ENCODE measurements at places on chromosomes 6 and 20. TPM values are rescaled to one million over a fixed set of nuclear protein-coding genes. Genes with fewer than 3 reads are reported as not detected.

- DNase-seq: no peak
Observed at GRCh38 chr6:89482126-89482525, 49.2 kb downstream of the ANKRD6 start.

DNA sequence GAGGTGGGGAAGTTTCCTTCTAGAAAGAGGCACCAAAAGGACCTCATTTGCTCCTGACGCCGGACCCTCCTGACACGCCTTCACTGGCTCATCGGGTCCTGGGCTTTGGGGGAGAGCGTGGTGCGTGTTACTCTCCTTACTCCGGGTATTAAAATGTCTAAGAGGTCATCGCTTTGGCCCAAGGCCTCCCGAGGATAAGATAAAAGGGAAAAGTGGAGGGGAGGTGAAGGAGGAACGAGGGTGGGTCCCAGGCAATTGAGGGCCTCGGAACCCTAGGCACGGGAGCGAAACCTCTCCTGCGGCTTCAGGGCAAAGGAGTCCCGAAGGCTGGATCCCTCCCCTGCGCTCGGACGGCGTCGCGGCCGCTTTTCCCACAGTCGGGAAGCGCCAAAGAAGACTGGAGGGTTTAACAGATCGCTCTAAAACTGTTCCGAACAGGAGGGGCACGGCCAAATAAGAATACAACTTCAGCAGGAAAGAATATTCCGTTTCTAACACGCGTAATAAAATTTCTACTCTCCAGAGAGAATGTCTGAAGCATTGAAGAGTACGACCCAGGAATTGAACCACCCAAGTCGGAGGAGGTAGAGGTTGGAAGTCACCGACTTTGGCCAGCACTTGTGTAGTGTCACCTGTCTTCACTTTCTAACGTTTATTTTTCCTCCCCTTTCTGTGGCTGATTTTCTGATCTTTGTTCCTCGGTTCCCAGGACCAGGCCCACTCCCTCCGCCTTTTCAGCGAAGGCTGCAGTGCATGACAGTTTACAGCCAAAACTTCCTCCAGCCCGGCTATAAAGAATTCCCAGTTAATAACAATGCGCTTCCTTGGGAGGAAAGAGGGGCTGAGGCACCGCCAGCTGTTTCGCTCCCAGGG, 2.1 kb upstream of the TBXT start:
- DNase-seq: no peak

Gene NFATC2
- 4.5 TPM for total RNA-seq

DNA sequence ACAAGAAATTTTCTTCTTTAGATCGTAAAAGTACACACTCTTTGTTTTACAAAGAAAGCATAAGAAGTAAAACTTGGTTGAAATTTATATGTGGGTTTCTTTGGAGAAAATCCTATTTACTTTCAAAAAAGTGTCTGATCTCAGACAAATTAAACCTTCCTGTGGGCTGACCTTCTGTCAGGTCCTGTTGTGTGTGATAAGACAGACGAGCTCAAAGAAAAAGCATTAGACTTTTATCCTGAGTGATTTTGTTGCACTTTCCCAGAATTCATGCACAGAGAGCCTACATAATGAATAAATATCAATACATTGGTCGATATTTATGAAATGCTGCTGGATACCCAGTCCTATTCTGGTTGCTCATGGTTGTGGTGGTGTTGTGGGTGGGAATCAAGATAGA, 302.1 kb upstream of the SYNCRIP start:
- no peak for DNase-seq

- no peak for DNase-seq
Observed at GRCh38 chr6:78324213-78324612, 543.1 kb upstream of the IRAK1BP1 start.

DNA sequence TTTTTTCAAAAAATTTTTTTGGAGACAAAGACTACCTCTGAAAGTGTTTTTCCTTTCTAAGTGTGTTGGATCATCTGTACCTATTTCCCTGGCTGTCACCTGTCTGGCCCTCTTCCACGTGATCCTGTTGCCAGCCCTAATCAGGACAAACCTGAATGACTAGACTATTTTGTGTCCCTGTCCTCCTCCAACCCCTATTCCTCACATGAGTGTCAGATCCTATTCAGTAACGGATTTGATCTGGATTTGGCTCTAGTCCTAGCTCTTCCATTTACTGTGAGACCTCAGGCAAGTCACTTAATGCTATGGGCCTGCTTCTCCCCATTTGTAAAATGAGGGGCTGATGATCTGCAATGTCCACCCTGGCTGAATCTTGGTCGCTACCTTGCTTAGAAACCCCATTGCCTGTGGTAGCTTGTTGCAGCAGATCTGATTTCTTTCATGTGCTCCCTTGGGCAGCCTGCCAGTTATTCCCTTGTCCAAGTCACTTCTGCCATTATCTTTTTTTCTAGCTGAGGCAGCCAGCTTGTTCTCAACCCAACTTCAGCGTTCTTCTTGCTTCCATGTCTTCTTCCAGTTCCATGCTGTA, 4.8 kb downstream of the PHF20 start:
- peak; percentile 65 for DNase-seq

Gene SEL1L2
- 2.2 TPM for total RNA-seq

DNA sequence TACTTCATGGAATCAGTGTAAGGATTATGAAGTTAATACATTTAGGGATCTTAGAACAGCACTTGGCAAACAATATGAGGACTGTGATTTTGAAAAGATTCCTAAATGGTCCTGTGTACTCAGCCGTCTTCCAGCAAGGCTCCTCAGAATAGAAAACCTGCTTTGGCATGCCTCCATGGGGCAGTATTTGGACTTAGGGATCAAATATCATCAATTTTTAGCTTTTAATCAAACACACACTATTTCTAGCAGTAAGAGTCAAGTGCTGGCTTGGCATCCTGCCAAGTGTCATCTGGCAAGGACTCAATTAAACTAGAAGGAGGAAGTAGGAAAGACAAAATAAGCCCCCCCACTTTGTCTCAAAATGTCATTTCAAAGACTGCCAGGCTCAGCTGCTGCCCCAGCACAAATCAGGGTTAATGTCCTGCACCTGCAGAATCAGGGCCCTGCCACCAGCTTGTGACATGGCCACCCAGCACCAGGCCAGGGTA, 40.8 kb downstream of the IYD start:
- DNase-seq: peak; percentile 77

DNA sequence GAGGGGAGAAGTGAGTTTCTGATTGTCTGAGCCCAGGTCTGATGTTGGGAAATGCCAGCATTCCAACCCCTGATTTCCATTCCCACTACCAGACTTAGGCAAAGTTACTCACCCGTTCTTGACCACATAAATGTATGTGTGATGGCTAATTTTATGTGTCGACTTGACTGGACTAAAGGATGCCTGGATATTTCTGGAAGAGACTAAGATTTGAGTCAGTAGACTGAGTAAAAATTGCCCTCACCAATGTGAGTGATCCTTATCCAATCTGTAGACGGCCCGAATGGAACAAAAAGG, 95.8 kb upstream of the TAB2 start:
- DNase-seq: no peak

Gene ATXN1
- 35.6 TPM for total RNA-seq

- peak; percentile 87 for DNase-seq
Observed at GRCh38 chr20:43388268-43389002, 69.3 kb upstream of the SRSF6 start.

Gene SOBP
- 20.3 TPM for total RNA-seq

DNA sequence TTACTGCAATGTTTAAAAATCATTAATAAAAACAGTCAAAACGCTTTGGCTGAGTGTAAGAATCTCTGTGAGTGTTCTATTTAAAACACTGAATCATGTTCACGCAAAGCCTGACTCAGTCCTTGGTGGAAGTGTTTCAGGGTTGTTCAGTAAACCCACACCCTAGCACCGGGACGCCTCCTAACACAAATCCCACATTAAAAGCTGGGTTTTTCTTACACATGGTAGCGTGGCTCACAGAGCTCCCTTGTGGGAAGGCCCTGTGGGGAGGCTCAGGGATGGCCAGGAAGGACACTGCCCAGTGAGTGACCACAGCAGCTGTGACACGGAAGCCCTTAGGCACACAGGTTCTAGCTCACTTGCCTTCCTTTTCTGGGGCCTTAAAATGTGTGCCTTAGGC, 80.2 kb downstream of the GMPR start:
- peak; percentile 23 for DNase-seq

- no peak for DNase-seq
Observed at GRCh38 chr20:19462491-19462890, 250.0 kb downstream of the SLC24A3 start.
